ENCODE measurements at places on chromosomes 12 and 14.

DNA sequence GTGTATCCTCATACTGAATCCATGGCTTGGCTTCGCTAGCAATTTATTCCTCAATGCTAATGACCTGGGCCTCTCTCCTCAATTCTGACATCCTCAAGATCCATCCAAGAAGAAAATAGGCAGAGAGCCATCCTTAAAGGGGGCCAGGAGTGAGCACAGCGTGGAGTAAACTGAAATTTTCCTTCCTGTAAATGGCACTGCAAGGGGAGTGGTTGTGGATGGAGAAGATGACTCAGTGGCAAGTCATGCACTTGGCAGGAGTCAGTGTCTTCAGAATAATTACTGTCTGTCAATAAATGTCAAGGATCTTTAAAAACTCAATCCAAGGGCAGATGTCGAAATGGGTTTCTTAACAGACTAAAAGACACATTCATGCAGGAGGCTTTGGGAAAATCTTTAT lies 88.0 kb upstream of the TMEM132C start:
- no peak for DNase-seq

DNA sequence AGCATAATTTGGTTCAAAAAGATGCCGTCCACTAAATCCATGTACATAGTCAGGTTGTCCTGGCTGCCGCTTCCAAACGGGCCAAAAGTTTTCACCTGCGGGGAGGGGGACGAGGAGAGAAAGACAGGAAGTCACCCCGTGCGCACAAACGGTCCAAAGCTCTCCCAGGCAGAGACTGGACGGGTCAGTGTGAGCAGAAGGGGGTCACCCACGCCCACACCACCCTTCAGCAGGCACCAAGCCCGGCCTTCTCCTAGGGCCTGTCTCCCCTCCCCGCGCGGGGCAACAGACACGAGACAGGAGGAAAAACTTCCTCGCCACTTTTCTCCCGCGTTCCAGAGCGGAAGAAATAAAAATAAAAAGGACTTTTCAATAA lies 888 bp downstream of the CCDC88C start:
- no peak for DNase-seq

DNA sequence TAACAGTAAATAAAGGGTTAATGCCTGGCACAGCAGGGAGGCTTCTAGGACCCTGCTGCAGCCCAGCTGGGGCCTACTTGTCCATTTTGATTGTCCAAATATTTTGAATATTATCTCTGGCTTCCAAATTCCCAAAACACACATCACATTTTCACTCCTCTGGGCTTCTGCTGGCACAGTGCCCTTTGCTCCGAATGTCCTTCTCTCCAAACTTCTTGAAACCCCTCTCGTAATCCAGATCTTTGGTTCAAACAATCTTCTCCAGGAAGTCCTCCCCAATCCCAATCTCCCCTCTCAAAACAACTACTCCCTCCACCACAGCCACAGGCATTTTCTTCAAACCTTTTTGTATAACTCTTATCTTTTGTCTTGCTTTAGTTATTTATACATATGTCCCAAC lies 225.6 kb downstream of the PPM1H start:
- no peak for DNase-seq

DNA sequence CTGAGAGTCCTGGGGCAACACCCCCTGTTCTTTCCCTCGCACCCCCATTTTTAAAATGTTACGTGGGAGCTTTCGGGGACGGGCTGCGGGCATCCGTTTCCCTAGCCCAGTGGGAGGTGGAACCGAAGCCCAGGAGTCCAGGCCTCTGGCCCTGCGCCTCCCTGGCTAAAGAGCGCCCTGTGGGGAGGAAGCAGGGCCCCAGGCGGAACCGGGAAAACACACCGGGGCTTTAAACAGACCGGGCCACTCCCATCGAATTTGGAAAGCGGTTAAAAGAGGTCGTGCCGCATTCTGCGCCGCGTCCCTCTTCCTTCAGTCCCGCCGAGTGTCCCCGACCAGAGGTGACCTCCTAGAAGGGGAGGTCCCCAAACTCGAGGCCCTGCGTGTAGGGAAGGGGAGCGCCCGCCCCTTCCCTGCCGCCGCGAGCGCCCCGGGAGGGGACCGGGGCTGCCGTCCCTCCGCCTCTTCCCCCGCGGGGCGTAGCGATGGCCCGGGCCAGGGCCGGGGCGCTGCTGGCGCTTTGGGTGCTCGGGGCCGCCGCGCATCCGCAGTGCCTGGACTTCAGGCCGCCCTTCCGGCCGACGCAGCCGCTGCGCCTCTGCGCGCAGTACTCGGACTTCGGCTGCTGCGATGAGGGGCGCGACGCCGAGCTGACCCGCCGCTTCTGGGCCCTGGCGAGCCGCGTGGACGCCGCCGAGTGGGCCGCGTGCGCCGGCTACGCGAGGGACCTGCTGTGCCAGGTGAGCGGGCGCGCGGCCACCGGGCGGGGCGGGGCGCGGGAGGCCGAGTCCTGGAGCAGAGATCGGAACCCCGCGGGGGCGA lies at the start of gene HHIPL1:
TSS of gene HHIPL1 (plus strand) at position 407 of the 822 bp plus-strand sequence. CDS start at position 486, 79 bp downstream.
- DNase-seq: no peak

DNA sequence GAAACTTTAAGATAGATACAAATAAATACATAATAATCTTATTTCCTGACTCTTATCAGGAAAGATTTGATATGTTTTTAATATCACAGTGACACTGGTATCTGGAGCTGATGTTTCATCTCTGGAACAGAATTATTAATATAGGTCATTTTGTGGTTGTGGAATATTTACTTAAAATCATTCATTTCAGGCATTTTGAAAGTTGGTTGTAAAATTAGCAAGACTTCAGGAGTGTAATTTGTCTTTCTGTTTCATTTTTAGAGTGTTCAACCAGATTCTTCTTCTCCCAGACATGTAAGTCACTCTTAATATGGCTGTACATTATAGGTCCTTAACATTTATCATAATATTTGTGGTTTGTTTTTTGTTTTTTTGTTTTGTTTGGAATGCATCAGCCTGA lies 115.7 kb downstream of the PCNX1 start:
- no peak for DNase-seq

DNA sequence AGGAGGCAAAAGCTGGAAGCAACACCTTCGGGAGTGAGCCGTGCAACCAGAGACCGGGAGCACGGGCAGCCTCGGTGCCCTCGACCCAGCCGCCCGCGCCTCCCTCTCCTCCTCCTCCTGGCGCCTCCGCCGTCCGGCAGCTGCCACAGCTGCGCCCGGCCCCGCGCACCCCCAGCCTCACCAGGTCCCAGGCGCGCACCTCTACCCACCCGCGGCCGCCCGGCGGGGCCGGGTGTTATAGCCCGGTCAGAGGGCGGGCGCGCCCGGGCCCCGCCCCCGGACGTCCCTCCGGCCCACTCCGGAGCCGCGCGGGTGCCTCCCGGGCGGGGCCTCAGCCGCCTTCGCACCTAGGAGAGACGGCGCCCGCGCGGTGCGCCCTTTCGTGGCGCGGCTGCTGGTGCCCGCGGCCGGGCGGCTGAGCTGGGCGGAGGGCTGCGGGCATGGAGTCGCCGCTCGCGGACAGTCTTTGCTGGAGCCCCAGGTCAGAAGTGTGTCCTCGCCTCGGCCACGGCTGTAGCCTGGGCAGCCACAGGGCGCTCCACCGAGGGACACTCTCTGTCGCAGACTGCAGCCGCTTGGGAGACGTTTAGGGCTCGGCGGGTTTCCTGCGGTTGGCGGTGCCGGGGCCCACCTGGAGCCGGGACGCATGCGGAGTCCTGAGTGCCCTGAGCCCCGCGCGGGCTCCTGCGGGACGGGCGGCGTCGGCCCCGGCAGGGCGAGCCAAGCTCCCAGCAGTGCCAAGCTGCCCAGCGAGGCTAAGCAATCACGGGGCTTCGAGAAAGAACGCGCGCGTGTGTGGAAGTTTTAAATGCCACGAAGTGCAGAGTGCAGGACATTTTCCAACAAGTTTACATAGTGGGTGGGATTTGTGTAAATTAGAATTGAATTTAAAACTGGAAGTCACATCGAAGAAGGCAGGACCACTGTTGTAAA lies at the start of gene CPM:
TSS of gene CPM (minus strand) at position 211 of the 933 bp plus-strand sequence. CDS start 334 bp downstream, outside the sequence.
- DNase-seq: no peak

DNA sequence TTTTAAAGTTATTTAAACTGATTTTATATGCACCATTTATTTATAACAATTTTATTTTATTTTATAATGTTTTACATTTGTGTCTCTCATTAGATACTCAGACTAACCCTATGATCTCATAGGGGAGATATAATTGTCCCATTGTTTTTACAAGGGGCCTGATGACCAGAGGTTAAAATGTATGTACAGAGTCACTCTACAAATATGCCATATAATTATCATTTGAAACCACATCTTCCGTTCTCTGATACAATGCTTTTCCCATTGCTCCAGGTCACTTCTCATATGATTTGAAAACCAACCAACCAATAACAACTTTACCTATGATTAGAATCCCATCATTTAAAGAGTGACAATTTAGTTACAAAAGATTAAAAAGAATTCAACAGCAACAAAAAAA lies 137.8 kb downstream of the GPHN start:
- DNase-seq: no peak

GRCh38 chr14:91254461-91254860 lies 10.0 kb upstream of the GPR68 start:
- DNase-seq: no peak

GRCh38 chr14:100374876-100375265 lies 51.7 kb downstream of the SLC25A47 start:
- DNase-seq: no peak

- no peak for DNase-seq
Observed at GRCh38 chr12:70154087-70154638, 89.1 kb upstream of the CNOT2 start.

DNA sequence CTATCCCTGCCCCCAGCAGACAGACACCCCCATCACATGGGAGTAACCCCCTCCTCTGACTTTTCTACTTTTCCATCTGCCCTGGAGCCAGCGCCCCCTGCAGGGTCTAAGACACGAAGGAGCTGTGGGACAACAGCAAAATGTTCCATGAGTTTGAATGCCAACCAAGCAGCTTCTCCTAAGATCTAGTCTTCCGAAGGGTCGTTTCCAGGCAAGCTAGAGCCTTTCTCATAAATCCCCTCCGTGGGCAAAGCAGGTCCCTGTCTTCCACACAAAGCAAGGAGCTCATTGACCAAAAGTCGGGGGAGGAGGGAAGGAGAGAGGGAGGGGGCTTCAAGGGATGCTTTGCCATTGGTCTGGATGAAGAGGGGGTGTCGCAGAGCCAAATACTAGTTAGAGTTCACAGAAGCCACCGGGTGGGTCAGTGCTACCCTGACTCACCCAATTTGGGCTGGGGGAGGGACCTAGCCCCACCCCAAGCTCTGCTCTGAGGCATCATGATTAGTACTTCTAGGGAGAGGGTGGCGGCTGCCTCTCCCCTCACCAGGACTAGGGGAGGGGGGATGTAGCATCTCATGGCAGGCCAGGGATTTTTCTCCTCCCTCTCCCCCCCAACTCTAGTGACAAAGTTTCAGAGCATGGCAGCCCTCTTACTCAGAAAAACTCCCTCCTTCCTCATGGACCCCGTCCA lies 1.6 kb downstream of the MSI1 start:
- DNase-seq: no peak

GRCh38 chr14:86521031-86521730 lies 991.2 kb downstream of the FLRT2 start:
- DNase-seq: no peak

DNA sequence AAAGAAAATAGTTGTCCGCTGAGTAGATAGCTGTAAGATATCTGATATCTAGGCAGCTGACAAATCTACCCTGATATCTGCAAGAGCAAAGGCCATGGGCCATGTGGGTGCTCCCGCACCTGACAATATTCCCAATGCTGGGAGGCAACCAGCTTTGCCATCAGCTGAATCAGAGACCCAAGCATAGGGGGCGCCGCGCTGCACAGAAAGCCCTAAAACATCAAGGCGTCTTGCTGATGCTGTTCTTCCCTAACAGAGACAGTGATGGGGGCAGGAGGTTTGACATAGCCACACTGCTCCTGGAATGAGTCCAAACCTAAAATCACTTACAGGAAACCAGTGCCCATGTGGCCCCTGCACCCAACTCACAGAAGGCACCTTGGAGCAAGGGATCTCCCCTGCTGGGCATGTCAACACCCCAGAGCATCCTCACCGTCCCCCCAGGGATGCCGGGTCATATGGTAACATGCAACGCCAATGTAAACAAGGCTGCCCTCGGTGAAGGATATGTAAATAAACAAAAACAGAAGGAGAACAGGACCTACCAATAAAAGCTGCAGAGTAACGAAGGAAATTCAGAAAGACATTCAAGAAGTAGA lies 199.5 kb downstream of the TMEM132D start:
- no peak for DNase-seq

GRCh38 chr12:133135747-133136146 lies 5.3 kb downstream of the ZNF10 start:
- DNase-seq: no peak
